ENCODE measurements at places on chromosomes 5 and 9.

GRCh38 chr9:29214154-29214689, 1640.9 kb upstream of the C9orf72 start:
- DNase-seq = peak; percentile 88

DNA sequence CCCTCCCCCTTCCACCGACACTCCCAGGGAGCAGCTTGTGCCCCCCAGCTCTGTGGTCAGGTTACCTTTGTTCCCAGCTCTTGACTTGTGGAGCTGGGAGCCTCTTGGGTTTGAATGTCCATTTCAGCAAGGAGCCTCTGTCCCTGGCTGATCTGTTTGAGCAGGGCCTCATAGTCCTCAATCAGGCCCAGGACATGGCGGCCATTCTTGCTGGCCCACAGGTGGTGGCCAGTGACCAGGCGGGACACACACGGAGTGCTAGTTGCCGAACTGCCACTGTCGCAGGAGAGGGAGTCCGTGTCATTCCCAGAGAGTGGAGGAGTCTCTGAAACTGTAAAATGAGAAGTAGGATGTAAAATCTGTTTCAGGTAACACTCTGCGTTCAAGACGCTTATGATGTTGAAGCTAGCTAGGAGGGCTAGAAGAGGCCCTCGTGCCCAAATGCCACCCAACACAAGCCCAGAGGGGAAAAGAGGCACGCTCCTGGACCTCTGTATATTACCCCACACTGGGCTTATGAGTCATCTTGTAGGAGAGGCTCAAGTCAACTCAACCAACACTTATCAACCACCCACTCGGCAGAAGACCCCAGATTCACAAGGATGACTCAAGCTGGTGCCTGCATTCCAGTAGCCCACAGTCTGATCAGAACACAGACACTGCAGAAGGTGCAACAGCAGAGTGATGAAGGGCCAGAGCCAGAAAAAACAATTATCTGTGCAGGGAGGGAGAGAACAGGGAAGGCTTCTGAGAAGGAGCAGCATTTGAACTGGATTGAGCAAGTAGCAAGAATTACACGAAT, 177.0 kb downstream of the CDK5RAP2 start:
- DNase-seq = no peak

- peak; percentile 49 for DNase-seq
Observed at GRCh38 chr9:117927354-117927753, 223.2 kb downstream of the TLR4 start.

DNA sequence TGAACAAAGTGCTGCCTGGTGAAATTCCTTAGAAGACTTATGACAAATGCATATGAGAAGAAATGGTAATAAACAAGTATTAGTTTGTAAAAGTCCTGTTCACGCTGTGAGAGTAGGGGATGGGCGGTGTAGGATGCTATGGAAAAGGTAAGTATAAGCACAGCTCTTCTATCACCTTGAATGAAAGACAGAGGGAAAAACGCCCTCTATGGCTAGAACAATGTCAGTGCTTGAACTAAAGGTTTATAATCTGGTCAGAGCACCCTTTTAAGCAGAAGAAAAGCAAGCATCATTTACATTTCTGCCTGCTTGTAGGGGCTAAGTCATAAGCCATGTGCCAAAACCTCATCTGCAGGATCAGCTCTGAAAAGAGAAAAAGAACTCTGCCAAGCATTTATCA, 115.2 kb downstream of the LHFPL2 start:
- DNase-seq = no peak

DNA sequence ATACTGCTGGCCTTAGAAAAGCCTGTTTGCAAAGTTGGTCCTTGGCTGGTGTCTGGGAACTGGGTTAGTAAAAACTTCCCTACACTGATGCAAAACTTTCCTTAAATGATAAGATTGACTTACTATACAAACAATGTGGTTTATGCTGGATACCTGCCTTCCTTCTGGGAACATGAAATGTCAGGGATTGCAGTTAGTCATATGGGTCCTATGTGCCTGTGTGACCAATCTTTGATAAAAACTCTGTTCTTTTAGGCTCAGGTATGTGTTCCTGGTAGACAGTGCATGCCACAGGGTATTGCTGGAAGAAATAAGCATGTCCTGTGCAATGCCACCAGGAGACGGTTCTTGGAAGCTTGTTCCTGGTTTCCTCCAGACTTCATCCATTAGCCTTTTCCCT, 173.3 kb downstream of the RMI1 start:
- DNase-seq = no peak

DNA sequence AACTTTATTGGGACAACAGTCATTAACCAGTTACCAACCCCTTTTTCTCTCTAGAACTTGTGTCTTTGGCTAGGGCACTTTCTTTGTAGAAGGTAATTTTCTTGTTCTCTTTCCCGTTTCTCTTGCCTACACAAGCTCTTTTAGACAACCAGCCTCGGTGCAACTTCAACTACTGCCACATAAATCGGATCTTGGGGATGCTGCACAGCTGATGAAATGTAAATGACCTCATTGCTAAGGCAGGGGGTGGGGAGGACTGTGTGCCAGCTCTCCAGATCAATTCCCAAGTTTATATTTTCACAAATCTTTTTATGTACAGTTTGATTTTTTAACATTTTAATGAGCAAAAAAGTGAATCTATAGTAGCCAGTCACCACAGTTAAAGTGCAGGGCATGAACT, 157.6 kb downstream of the DENND1A start:
- DNase-seq = no peak
